ENCODE measurements at places on chromosomes 4 and X.

DNA sequence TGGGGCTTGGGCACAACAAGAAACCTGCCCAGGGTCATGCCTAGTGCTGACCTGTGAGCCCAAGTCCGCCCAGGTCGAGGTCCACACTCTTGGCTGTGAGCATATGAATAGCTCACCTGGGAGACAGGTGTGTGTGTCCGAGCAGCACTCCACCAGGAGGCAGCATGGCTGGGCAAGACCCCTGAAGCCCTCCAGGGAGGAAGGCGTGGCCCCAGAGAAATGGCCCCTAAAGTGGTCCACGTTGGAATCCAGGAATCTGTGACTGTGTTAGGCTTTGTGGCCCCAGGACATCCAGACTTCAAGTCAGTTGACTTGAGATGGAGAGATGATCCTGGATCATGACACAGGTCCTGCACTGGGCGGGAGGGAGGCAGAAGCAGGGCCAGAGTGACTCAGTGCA is 138.8 kb downstream of the CPZ start:
- no peak for DNase-seq

- DNase-seq = no peak
Observed at GRCh38 chr4:11005300-11005699, 320.7 kb upstream of the CLNK start.

DNA sequence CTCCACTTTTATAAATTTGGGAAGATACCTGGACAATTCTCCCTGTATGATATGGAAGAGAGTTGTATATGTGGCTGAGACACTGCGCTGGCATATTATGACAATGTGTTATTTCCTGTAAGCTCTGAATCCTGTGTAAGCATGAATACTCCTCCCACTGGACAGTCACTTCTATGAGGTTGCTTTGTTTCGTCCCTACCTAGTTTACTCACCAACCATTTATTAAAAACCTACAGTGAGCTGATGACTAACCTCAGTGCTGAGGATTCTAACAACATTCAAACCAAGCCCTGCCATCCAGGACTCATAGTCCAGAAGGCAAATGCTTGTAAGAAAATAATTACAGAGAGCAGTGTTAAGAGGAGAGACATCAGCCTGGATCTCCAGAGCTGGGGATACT is 1632.9 kb upstream of the TENM3 start:
- DNase-seq = no peak

DNA sequence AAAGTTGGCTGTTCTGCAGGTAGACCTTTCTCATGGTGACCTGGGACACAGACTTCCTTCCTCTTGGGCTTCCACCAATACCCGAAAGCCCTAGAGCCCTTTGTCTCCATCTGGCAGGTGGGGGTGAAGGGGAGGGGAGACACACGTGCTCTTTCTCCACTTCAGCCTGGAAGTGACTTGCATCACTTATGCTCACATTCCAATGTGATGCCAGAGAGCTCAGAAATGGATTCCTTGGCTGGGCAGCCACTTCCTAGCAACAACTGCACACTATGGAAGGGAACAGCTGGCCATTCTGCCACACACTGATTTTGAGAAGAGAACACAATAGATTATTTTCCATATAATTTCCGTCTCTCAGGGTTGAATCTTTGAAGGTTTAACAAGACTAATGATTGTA is 36.3 kb downstream of the C4orf51 start:
- no peak for DNase-seq

- DNase-seq = no peak
Observed at GRCh38 chr4:99438405-99438780, 3.3 kb upstream of the ADH7 start.

GRCh38 chr4:114146947-114147618 is 167.6 kb upstream of the ARSJ start:
- no peak for DNase-seq

- no peak for DNase-seq
Observed at GRCh38 chrX:13051529-13052172, 7.2 kb upstream of the FAM9C start.

DNA sequence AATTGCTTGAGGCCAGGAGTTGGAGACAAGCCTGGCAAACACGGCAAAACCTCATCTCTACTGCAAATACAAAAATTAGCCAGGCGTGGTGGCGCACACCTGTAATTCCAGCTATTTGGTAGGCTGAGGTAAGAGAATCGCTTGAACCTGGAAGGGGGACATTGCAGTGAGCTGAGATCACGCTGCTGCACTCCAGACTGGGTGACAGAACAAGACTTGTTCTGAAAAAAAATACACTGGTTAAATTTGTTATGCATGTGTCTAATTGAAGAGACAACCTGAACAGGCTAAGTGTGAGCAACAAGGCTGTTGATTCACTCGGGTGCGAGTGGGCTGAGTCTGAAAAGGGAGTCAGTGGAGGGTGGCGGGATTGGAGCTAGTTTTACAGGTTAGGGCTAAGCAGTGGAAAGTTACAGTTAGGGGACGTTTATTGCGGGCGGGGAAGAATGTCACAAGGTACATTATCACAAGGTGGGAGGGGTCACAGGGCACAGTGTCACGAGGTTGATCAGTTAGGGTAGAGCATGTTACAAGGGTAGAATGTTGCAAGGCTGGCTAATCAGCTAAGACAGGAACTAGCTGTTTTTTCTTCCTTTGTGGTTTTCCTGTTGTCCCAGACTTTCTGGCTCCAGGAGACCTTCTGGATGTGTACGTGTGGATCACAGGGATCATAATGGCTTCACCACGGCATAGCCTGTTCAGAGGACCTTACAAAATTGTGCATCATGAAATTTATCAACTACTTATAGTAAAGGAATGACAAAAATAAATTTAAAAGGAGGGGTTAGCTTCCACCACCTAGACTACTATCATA is 115.8 kb downstream of the NAA11 start:
- no peak for DNase-seq

DNA sequence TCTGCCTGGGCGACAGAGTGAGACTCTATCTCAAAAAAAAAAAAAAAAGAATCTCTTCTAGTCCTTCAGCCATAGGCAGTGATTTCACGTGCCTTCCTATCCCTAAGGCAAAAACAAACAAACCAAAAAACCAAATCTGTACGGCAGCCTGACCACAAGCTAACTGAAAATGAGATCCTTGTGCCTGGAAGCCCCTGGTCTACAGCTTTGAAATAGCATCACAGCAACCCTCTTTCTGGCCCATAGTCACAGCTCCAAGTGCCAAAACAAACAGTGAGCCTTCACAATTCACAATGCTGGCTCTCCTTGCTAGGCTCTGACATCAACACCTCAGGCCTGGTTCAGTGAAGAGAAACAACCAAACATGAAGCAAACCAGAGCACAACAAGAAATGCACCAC is 46.1 kb downstream of the TMEM150C start:
- DNase-seq = no peak

DNA sequence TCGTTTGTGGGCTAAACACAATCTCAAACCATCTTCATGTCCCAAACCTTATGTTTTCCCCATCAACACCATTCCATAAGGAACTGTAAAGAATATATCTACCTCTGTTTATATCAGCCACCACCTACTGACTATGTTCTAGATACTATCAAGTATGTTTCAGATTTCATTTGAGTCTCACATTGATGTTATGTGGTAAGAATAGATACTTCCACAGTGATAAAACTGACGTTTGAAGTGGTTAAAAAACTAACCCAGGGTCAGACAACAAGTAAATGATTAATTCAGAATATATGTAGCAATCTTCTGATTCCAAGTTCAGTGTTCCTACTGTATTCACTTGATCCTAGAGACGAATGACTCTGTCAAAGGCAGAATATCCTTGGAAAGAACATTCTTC is 156.8 kb upstream of the RASGEF1B start:
- DNase-seq = no peak

DNA sequence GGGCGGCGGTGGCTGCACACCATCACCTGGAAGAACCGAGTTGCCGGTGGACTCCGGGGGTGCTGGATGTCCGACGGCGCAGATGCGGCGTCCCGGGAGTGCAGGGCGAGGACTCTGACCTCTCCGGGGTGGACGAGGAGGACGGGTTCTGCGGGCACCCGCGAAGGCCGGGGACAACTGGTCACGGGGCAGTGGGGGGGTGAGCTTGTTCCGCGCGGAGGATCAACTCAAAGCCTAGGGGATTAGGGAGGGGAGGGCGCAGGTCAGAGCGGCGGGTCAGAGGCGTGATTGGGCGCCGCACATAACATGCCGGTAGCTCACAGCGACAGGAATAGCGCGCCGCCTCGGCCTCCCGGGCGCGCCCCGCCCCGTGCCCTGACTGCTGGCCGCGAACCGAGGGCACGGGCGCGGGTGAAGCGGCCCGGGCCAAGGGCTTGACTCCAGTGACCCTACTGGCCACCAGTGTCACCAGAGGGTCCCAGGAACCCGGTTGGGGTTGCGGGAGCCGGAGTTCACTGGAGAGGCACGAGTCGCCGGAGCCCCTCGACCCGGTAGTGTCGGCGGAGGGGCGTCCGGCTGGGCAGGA is at the start of gene KLHL34:
Gene KLHL34 (minus strand): TSS at position 179 of the 586 bp plus-strand sequence. CDS start 542 bp downstream, outside the sequence.
- no peak for DNase-seq

DNA sequence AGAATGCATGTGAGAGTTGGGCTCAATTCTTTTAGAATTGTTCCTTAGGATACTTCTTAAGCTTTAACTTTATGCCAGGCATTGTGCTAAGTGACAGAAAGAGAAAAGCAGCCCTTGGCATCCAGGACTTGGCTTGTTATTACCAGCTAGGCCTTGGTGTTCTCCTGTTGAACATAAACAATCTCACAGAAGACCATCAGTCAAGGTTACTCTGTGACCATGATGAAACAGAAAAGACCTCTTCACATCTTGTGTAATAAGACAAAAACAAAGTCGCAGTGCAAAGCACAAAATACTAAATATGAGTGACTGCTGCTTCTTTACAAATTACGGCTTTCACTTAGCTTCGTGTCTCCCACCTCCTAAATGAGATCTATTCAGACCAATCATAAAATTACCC is 71.6 kb downstream of the CHIC2 start:
- no peak for DNase-seq

DNA sequence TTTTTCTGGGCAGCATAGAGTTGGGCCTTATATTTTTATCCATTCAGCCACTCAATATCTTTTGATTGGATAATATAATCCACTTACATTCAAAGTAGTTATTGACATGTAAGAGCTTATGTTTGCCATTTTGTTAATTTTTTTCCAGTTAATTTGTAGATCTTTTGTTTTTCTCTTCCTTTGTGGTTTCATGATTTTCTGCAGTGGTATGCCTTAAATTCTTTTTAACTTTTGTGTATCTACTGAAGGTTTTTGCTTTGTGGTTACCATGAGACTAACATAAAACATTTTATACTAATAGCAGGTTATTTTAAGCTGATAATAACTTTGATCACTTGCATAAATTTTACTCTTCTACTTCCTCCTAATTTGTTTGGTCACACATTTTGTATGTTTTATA is 140.8 kb upstream of the GATB start:
- no peak for DNase-seq

- DNase-seq = no peak
Observed at GRCh38 chrX:23251043-23251442, 83.6 kb upstream of the PTCHD1 start.

GRCh38 chr4:184280137-184280536 is 62.5 kb upstream of the ENPP6 start:
- no peak for DNase-seq

DNA sequence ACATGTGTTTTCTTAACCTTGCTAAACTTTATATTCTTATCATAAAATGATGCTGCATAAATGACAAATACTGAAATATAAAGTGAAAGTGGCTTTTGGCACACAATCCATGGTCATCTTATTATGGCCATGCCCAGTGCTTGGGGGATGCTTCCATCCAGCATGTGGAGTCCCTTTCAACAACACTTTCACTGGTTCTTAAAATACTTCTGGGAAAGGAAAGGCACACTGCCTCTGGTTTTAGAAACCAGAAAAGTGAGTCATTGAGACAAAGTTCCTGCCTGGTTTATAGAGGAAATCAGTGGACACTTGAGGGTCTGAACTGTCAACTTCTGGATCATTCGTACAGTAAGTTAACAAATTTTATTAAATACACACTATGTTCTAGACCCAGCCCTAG is 248.0 kb upstream of the ADAMTS3 start:
- DNase-seq = no peak

DNA sequence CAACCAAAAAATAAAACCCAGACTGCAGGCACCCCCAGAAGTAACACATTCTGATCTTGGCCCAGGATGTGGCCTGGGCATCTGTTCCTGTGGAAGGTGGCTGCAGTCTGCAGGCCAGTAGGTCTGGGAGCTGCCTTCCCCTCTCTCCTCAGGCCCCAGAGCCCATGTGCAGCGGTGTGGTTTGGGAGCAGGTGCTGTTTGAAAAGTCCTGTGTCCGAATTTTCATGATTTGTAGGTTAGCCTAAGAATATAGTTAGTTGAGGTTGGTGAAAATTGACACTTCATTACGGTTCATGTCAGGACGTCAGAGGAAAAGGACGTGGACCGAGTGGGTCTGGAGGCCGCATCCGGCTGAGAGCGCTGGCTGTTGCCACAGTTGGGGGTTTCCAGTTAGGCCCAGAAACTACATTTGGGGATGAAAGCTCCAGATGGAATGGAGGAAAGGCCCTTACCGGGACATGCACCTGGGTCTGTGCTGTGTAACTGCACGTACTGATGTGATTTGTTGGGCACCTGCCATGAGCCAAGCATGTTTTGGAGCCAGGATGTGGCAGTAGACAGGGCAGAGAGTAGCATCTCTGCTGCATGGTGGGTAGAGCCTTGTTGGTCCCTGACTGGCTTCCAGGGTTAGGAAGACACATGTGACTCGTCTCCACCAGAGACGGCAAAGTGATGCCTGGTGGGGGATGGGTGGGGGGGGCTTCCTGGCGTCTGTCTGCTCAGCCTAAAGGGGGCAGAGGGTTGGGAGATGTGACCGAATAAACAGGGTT is 21.7 kb upstream of the HGFAC start:
- DNase-seq = peak; percentile 27

DNA sequence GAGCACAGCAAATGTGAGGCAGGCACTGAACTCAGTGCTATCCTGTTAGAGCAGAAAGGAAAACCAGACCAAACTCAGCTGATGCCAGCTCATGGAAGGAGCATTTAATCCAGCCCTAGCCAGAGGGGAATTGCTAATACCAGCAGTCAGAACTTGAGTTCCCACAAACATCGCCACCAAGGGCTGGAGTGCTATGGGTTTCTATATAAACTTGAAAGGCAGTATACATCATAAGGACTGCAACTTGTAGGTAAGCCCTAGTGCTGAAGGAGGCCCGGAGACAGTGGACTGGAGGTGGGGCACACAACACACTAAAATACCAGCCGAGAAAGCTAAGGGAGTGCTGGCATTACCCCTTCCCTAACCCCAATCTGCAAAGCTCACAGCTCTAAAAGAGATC is 440.2 kb downstream of the PRR32 start:
- DNase-seq = no peak

- no peak for DNase-seq
Observed at GRCh38 chr4:64326507-64326906, 82.7 kb downstream of the TECRL start.

DNA sequence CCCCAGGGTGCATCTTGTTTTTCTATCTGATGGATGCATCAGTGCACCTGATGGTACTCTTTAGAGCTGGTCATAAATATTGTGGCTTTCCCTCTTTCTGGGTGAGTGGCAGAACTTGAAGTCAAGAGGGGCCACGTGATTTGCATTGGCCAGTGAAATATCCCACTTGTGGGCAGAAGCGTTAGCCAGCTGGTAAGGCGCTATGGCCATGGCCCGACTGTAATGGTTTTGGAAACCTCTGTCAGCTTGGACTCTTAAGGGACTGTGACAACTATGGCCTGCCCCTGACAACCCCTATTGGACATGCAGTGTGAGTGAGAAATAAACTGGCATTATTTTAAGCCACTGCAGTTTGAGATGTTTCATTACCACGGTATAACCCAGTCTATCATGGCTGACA is 72.8 kb downstream of the SEL1L3 start:
- no peak for DNase-seq

- no peak for DNase-seq
Observed at GRCh38 chrX:39613997-39614679, 483.6 kb downstream of the BCOR start.

All from pancreas (tissue), 10 donors.